Stimulated activated CD4-positive, alpha-beta T cell treated with anti-CD3 and anti-CD28 coated beads, TNF-alpha, amount 100 ng/mL, for 1 hour (primary cell): ENCODE measurements at places on chromosomes 2 and 18.

DNA sequence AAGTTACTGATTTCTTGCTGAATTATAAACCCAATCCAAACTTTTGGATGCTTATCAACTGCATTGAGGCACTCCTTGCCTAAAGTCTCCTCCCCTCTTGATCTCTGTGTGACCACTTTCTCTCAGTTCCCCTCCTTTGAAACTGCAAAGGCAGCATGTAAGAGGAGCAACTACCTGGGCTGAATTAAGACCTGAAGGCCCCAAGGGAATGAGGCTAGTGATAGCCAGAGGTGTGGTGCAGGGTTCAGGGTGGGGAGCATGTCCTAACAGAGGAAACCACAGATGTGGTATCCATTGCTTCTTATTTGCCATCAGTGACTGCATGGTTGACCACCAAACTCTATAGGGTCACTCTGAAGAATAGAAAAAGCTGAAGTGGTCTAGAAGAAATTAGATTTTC lies 557.9 kb downstream of the TNS1 start:
- no peak for DNase-seq

GRCh38 chr2:74304332-74305148 lies 38.7 kb downstream of the SLC4A5 start:
- no peak for DNase-seq

GRCh38 chr2:78979380-78980151 lies 45.9 kb upstream of the REG3G start:
- no peak for DNase-seq

DNA sequence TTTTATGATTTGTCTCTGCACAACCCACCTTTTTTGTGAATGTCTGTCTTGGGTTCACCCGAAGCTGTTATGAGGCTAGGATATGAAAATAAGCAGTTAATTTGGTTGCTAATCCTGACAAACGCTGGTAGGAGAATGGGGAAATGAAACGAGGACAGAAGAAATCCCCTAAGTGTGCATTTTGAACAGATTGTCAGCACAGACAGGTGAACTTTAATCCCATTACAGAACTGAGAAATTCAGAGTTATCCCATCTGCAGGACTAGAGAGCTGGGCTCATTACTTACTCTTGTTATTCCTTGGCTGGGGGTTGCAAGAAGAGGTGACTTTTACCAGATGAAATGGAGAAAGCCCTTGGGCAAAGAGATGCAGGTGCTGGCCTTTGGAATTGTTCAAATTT lies 123.3 kb upstream of the NYAP2 start:
- no peak for DNase-seq

DNA sequence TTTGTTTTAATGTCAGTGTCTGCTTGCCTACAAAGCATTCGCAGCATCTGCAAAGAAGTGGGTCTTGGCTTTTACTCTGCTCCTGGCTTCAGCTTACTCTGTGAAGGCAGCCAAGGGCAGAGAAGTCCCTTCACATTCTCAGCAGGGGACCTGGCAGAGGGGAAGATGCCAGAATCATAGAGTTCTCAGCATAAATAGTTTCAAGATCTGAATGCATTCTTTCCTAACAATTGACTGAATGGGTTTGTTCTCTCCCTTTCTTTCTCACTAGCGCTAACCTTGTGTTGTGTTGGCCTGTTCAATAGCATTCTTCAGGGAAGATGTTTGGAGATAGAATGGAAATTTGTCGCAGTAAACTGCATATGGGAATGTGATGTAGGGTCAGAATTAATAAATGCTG lies 106.9 kb downstream of the FARSB start:
- no peak for DNase-seq

- DNase-seq: no peak
Measured at GRCh38 chr2:3527886-3528785, 8.8 kb upstream of the ADI1 start.

- DNase-seq: no peak
Measured at GRCh38 chr2:86833315-86833714, 28.4 kb downstream of the CD8B start.

- no peak for DNase-seq
Measured at GRCh38 chr2:184620367-184620766, 22.0 kb downstream of the ZNF804A start.

GRCh38 chr2:236075802-236076201 lies 92.4 kb downstream of the GBX2 start:
- no peak for DNase-seq

- no peak for DNase-seq
Measured at GRCh38 chr2:57497489-57498096, 549.0 kb upstream of the VRK2 start.

DNA sequence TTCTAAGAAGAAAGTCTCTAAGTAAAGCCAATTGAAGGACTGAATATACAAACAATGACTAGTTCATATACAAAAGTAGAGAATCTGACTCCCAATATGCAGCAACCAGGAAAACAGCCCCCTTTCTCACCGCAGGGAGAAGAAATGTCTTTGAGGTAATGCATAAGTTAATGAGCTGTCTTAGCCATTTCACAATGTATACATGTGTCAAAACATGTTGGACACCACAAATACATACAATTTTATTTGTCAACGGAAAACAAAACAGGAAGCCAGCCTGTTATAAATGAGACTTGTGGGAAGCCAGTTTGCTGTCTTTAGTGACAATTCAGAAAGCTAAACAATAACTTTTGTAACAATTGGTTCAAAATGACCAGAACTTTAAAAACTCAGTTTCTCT lies 389.2 kb downstream of the CBLN2 start:
- no peak for DNase-seq

- no peak for DNase-seq
Measured at GRCh38 chr2:44450082-44450481, 88.3 kb downstream of the CAMKMT start.

GRCh38 chr18:47317824-47318508 lies 66.5 kb upstream of the SKOR2 start:
- no peak for DNase-seq

DNA sequence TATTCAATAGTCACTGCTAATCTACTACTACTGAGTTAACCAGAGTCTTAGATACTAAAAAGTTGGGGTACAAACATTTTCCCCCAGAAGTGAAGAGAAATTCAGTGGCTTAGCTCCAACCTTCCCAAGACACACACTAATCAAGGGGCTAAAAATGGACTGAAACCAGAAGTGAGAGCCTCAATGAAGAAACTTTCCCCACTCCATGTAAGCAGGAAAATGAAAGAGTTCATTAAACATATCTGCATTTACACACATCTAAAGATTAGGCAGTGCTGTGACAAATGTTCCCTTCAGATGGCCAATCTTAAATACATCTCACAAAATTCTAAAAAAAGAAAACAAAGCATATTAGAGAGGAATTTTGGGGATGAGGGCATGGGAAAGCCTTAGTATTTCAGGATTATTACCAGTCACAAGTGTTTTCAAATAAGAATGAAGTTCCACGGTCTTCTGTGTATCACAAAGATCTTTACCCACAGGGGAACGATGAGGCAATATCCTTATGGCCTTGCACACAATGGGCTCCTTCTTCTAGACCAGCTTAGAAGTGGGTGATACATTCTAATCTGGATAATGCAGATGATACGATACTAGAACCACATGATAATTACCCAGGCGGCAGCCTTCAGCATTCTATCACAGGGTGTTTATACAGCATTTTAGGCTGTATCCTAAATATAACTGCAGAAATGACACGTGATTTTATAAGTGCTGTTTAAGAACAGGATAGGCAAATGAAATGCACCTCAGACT lies 17.1 kb downstream of the ANKRD44 start:
- no peak for DNase-seq

GRCh38 chr18:77084688-77085035 lies 47.9 kb downstream of the MBP start:
- DNase-seq: no peak

DNA sequence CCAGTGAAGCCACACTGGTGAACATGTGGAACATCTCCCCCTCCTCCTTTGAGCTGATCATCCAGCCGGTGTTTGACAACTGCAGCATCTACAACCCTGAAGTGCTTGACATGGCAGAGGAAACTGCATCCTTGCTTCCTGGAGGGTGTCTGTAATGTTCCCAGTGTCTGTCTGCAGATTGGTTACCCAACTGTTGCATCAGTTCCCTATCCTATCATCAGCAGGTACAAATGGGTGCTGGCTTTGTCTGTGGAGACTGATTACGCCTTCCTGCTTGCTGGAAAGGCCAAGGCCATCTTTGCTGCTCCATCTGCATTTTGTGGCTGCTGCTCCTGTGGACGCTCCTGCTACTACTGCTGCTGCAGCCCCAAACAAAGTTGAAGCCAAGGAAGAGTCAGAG lies 83.5 kb downstream of the SKA1 start:
- DNase-seq: no peak
